ENCODE measurements at places on chromosomes 6 and 20. TPM values are rescaled to one million over a fixed set of nuclear protein-coding genes. Genes with fewer than 3 reads are reported as not detected.
A peak's percentile ranks its signal among the peaks of the same experiment; 100 is the strongest.

GGTLC1 gene
- total RNA-seq = 1.3 TPM

DNA sequence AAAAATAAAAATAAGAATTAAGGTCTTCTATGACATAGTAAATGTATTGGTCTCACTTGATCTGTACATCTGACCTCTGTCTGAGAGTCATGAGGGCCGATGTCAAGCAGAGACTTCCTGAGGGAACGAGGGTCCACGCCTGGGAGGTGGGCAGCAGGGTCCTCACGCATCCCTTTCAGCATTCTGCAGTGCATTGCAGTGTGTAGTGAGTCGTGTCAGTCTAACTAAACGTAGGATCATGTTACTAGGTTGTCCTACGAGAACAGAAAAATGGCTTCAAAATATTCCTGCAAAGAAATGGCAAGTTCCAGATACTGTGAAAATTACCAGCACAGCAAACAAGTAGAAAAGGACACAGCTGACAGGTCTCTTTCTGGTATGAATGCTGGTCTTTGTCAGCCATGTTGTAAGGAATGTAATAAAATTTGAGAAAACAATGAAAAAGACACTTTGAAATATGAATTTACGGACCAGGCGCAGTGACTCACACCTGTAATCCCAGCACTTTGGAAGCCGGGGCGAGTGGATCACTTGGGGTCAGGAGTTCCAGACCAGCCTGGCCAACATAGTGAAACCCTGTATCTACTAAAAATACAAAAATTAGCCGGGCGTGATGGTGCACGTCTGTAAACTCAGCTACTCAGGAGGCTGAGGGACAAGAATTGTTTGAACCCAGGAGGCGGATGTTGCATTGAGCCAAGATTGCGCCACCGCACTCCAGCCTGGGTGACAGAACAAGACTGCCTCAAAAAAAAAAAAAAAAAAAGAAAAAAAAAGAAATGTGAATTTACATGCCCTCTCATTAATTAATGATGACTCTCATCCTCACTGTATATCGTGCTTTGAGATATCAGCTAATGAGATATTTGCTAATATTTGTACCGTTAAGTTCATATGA, 2.4 kb upstream of the AHCY start:
- peak overlapping the region; percentile 59 for H3K27ac ChIP-seq
- peaks cover 45% of the 10 kb centered on the region for H3K4me1 ChIP-seq
- peak; percentile 37 for DNase-seq

- peaks cover 11% of the 10 kb centered on the region for H3K4me1 ChIP-seq
- no peak overlapping the region for H3K4me3 ChIP-seq
- no peaks in the 10 kb centered on the region for H3K36me3 ChIP-seq
- DNase-seq = peak; percentile 48
These were observed 106.5 kb downstream of the MAFB start for GRCh38 chr20:40582531-40582930.

- no peak overlapping the region for H3K27ac ChIP-seq
- H3K27me3 ChIP-seq = no peaks in the 10 kb centered on the region
- no peak for DNase-seq
- no peak overlapping the region for H3K4me3 ChIP-seq
- peaks cover 14% of the 10 kb centered on the region for H3K4me1 ChIP-seq
These were observed 123.7 kb downstream of the CHD6 start for GRCh38 chr20:41494451-41494850.

TREM2 gene
- not detected for total RNA-seq

GRCh38 chr6:106997392-106998158, 23.0 kb upstream of the CD24 start:
- H3K4me3 ChIP-seq = no peak overlapping the region
- peak; percentile 52 for DNase-seq
- H3K4me1 ChIP-seq = no peaks in the 10 kb centered on the region
- H3K27ac ChIP-seq = no peak overlapping the region
- no peaks in the 10 kb centered on the region for H3K27me3 ChIP-seq

DYNLT2 gene
- total RNA-seq = 2.6 TPM

GSTA1 gene
- total RNA-seq = 11.2 TPM

RHAG gene
- total RNA-seq = not detected

DNA sequence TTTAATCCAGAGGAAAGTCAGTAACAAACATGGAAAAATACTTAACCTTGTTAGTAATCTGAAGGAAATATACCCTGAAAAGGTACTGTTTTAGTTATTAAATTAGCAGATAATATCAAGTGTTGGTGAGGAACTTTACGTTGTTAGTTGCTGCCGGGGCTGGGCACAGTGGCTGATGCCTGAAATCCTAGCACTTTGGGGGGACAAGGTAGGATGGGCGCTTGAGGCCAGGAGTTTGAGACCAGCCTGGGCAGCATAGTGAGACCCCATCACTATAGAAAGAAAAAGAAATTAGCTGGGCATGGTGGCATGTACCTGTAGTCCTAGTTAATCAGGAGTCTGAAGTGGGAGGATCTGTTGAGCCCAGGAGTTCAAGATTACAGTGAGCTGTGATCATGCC, 72.7 kb upstream of the DYNLRB1 start:
- no peaks in the 10 kb centered on the region for H3K27me3 ChIP-seq
- 0 out of 2 replicates have a peak, but pooled peaks cover 8% of the 10 kb centered on the region for H3K4me1 ChIP-seq
- peaks cover 12% of the 10 kb centered on the region for H3K36me3 ChIP-seq
- no peak overlapping the region for H3K4me3 ChIP-seq
- DNase-seq = no peak

- no peaks in the 10 kb centered on the region for H3K36me3 ChIP-seq
- H3K4me3 ChIP-seq = no peak overlapping the region
- H3K27ac ChIP-seq = no peak overlapping the region
- no peak for DNase-seq
- no peaks in the 10 kb centered on the region for H3K4me1 ChIP-seq
These were observed 6.0 kb downstream of the PPIL6 start for GRCh38 chr6:109434456-109434855.

Measured in Caco-2 (cell line).